Activated CD8-positive, alpha-beta memory T cell treated with anti-CD3 and anti-CD28 coated beads for 1 hour (primary cell): ENCODE measurements at places on chromosomes 7 and 10.

GRCh38 chr10:92404612-92405418, 113.8 kb downstream of the MARCHF5 start:
- no peak for DNase-seq

DNA sequence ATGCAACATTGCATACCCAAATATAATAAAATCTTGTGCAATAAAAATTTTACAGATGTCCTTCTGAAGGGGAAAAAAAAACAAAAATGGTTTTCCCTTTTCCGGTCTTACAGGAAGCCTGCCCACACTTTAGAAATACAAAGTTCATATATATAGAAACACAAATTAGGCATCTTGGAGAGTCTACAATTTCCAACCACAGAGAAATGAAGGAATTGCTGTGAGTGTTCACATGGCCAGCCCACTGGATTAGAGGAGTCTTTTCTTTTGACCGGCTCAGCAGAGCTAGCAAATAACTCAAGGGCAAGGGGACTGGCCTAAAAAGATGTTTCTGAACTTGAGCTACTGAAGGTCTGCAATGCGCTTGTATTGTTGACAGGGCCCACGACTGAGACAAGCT, 92.4 kb downstream of the GLI3 start:
- no peak for DNase-seq

- DNase-seq, result no peak
These were observed 489.6 kb downstream of the TNS3 start for GRCh38 chr7:47092336-47092735.

GRCh38 chr7:55642266-55642665, 70.0 kb upstream of the VOPP1 start:
- DNase-seq, result no peak

DNA sequence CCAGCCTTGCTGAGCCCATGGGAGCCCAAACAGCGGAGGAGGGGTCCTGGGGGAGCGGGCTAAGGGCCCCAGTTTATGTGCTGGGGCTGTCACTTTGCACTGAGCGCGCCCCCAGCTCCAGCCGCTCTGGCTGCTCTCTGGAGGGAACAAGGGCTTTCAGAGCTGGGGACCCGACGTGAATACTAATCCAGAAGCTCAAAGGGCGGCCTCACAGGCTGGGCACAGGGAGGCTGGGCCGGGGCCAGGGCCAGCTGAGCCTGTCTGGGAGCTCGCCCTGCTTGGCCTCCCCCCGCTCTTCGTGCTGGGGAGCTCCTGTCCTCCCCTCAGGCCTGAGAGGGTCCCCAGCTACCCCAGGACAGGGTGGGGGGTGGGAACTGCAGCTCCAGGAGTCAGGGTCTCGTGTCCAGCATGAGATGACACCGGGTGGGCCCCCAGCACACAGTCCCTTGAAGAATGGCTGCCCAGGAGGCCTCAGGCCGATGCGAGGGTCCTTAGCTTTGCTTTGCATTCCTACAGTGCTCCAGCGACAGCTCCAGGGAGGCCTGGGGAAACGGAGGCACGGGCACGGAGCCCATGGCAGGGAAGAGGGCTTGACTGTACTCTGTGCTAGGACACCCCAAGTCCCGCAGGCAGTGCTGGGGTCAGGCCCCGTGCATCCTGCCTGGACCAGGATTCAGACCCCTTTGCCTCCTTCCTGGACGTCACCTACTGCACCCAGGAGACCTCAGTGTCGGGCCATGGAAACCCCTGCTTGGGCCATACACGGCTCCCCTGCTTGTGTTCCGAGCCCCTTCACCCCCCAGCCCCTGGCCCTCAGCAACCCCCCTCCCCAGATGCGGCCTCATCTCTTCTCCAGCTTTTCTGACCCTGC, 5.8 kb upstream of the AMZ1 start:
- DNase-seq, result no peak

- no peak for DNase-seq
These were observed 14.0 kb upstream of the CDH23 start for GRCh38 chr10:71382757-71383156.

GRCh38 chr10:8144496-8144895, 90.0 kb downstream of the GATA3 start:
- no peak for DNase-seq

- DNase-seq, result no peak
These were observed 101.4 kb downstream of the PODXL start for GRCh38 chr7:131455001-131455400.

GRCh38 chr10:95289003-95289920, 1.5 kb downstream of the PDLIM1 start:
- DNase-seq, result no peak

DNA sequence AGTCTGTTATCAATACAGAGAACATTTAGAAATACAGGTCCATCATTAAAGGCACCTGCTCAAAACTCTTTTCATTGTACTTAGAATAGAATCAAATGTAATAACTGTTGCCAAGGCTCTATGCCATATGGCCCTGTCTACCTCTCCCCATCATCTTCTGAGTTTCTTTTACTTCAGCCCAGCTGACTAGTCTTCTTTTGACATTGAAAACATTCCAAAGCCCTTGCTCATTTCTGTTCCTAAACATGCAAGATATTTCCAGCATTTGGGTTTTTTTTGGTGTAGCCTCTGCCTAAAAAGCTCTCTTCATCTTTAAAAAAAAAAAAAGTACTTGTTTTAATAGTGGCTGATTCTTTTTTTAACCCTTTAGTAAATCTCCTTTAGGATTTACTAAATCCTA, 165.5 kb upstream of the SMIM30 start:
- no peak for DNase-seq

DNA sequence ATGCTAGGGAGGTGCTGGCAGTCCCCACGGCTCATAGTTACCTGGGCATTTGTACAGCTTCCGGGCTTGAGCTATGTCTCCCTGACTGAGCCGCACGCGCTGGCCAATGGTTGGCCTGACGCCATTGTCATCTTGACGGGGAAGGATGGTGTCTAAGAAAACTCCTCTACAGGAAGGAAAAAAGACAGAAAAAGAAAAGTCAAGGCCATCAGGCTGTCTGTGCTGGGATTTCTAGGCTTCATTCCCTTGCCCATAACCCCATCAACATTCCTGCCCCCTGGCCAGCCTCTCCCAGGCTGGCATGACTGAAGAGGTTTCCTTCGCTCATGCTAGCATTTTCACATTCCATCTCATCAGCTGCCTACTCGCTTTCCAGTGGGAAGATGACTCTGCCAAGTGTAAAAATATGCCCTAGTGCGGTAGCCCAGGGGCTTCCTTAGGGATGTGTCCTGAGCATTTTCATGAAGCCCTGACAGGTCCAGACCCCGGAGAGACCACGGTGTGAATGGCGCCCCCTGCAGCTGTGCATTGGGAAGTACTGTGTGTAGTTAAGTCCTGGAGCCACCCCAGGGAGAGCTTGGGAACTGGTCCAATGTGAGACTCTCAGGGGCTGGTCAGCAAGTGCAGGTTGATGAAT, 54.5 kb upstream of the OPALIN start:
- no peak for DNase-seq

GRCh38 chr7:131961054-131961680, 404.7 kb upstream of the PODXL start:
- DNase-seq, result no peak

- no peak for DNase-seq
These were observed 187.7 kb upstream of the SH2B2 start for GRCh38 chr7:102098986-102099385.

DNA sequence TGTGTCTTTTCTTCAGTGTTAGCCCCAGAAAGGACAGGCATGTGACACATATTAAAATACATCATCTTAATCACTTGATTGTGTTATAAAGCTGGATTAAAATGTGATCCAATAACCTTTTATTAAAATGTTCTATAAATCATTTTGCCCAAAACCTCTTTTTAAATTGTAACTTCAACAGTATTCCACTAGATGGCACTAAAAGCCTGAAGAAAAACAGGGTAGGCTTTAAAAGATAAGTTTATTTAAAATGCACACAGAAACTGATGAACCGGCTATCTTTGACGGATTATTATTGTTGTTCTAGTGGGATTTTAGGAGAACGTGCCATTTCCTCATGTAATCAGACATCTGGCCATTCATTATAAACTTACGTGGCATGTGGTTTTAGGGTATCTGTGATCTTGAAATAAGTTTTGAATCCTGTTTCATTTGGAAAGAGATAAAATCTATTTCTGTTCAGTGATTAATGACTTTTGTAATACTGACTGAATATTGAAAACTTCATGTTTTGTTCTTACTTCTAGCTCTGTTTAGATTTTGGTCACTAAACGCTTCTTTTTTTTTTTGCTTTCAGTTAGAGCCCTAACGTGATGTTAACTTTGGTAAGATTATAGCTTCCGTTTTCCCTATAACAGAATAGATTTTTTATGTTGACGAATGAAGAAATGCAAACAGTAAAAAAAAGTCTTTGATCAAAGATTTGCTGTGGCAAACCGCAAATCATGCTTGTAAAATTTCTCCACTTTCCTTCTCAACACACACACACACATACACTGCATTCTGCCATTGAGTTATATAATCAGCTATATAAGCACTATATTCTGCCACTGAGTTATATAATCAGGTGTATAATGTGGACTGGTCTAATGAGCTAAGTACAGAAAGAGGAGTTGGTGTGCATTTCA, 13.6 kb downstream of the VPS50 start:
- DNase-seq, result no peak

GRCh38 chr10:67086327-67087134, 160.7 kb downstream of the LRRTM3 start:
- no peak for DNase-seq

GRCh38 chr10:86269332-86269731, 97.3 kb downstream of the GRID1 start:
- DNase-seq, result no peak

DNA sequence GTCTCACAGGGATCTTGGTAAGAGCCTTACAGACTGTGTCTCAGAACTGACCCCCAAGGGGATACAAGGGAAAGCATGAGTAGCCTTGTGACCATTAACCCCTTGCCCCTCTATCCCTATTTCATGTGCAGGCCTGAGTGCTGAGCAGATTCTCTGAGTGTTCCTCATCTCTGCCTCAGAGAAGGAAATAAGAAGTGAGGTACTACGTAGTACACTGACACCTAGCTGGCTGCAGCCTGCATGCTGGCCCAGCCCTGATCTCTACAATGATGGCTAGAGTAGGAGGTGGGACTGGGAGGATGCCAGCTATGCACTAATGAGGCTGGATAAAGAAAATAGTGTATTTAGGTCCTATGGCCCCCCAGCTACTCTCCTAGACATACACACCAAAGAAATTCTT, 174.9 kb upstream of the HPS1 start:
- no peak for DNase-seq

DNA sequence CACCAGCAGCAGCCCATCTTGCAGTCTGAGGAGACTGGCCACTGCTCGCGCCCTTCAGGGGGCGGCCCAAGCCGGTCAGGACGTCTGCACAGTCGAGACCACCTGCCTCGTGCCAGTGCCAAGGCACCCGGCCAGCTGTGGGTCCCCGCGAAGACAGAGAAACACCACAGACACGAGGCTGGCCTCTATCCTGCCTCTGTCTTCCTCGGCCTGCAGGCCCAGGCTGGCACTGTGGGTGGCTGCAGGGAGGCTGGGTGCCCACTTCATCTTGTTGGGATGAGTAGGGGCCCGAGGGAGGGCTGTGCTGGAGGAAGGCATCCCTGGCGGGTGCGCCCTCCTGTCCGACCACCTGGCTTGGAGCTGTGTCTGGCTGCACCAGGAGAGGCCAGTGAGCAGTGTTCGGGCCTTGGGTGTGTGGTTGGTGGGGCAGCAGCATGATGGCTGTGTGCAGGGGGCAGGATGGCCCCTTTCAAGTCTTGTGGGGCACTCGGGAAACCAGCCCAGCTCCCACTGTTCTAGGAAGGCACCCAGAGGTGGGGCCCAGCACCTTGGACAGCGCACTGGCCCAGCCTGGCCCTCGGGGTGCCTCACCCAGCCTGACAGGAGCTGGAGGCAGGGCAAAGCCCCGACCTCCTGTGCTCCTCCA, 7.3 kb downstream of the DPYSL4 start:
- no peak for DNase-seq

DNA sequence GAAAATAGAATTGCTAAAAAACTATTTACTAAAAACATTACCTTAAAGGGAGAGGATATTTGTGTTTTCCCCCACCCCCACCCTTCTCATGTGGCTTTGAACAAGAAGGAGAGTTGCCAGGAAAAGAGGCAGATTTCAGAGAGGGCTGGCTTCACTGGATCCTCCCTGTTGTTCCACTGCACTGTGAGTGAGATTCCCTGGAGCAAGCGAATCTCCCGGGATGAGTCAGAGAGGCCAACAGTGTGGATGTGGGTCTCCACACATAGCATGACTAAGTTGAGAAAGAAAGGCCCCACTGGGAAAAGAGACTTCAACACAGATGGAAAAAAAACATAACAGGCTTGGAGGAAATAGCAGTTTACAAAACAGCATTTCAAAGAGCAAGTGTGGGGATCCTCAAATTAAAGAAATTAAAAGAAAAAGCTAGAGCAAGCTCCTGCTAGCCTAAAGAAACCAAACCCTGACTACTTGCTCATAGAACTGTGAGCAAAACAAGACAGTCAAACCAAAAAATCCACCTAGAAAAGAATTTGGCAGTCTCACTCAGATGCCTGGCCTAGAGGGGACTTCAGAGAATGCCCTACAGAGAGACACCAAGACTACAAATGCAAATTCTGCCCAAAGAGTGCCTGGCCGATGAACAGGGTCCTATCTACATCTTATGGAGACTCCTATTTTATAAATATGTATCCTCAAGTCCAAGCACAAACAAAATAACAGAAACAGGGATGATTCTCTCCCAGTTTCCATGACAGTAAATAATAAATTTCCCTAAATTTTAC, 3.4 kb downstream of the CAV1 start:
- DNase-seq, result no peak
